CD4-positive, alpha-beta T cell treated with Interleukin-10 for 1 hour (primary cell): ENCODE measurements at places on chromosomes 3 and 15.

GRCh38 chr15:40130799-40131502 is 22.3 kb upstream of the BMF start:
- no peak for DNase-seq

DNA sequence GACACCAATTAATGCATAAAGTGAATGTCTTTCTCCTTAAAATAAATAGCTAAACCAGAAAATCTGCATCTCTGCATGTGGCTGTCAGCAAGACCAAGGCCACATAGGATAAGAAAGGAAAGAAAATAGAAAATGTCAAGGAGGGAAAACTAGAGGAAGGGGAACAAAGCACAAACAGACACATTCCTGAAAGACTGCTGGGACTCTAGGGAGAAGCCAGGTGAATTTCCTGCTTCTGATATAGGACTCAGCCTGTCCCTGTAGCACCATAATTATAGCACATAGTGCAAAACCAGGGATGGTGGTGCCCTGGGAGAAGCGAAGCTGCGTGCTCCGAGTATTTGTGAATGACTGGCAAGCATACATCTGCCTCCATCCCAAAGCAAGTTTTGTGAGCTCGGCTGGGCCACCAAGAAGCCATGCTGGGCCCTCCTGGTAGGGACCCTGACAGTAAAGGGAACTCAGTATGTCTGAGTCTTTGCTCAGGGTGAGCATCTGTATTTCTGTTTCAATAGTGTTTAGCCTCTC is 14.2 kb downstream of the FSTL1 start:
- no peak for DNase-seq

DNA sequence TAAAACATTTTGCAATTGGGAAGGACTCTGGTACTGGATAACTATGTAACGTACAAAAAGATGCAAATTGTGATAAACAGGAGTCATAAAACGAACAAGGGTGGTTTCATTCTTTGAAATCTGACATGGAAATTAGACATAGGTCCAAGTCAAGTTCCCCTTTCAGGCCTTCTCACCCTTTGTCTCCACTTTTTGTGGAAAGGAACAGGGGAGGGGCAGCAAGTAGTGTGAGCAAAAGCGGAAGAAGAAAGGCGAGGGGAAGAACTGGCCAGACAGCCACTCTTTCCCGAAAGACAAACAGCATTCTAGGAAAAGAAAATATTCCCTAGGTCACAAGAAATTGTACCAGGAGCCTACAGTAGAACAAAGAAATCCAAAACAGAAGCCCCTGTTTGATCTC is 52.6 kb downstream of the MCF2L2 start:
- DNase-seq, result peak; percentile 21

DNA sequence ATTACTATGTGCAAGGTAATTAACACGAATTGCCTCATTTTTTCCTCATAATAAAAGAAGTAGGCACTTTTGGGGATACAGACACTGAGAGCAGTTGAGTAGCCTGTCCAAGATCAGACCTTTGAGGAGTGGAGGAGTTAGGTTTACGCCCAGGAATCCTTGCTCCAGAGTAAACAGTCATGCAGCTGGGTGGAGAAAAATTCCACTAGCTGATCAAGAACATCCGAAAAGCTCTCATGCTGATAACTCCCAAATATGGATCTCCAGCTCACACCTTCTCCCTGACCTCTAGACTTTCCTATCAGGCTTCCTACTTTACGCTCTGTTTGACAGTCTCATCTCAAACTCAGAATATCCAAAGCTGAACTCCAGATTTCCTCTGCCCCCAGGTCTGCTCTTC is 53.3 kb downstream of the ST6GAL1 start:
- DNase-seq, result no peak

DNA sequence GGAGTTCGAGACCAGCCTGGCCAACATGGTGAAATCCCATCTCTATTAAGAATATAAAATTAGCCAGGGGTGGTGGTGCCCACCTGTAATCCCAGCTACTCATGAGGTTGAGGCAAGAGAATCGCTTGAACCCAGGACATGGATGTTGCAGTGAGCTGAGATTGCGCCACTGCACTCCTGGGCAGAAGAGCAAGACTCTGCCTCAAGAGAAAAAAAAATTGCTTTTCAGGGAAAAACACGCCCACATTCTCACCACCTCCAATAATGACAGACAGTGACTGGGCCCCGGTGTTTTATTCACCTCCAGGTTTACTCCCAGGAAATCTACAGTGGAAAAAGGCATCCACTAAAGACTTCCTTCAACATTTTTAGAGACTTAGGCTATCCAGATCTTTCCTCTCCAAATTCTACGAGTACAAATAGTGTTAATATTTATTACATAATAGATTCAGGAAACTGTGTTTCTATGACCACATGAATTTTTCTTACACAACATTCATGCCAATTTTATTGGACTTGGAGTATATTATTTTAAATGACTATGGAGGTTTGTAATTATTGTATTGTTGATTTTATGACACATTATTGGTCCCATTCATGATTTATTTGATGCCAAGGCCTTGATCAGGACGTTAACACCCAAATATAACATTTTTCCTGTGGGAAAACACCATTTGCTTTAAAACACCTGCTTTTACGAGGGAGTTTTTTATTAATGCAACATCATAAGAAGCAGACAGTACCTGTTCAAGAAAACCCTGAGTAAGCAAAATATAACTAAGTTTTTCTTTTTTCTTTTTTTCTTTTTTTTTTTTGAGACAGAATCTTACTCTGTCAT is 26.6 kb downstream of the IGF2BP2 start:
- no peak for DNase-seq

DNA sequence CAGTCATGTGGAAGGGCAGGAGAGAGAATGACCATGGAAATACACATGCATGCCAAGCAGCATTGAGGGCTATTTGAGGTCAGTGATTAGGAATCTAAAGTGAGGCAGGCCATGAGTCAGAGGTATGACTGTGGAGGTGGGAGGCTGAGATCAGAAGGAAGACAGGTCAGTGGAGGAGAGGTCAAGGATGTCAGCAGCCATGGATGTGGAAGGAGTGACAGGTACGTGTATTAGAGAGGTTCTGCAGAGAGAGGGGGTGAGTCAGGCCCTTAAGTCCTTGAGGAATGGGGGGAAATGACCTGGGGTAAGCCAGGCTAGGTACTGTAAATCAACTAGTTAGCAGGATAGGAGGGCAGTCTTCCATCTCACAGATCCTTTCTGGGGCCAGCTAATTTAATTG is 166.6 kb downstream of the ANO10 start:
- no peak for DNase-seq

GRCh38 chr3:29695643-29696198 is 414.9 kb downstream of the RBMS3 start:
- DNase-seq, result no peak

DNA sequence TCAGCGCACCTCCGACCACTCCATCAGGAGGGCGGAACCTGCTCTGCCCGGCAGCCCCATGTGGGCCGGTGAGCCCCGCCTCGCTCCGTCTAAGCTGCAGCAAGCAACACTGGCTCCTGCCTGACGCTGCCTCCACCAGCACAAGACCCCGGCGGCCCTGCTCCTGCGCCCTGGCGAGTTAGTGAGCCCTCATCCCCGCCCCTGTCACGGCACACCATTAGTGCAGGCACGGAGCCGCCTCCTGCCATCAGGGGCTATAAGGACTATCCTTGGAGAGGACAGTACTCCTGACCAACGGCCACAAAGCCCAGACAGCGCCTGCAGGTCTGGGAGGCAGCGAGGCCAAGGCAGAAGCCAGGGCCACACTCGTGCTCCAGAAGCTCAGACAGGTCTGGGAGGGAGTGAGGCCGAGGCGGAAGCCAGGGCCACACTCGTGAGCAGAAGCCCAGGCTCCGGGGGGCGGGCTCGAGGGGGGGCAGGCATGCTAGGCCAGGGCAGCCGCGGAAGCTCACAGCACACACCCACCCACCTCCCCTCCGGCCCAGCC is 39.4 kb downstream of the TNK2 start:
- DNase-seq, result no peak

DNA sequence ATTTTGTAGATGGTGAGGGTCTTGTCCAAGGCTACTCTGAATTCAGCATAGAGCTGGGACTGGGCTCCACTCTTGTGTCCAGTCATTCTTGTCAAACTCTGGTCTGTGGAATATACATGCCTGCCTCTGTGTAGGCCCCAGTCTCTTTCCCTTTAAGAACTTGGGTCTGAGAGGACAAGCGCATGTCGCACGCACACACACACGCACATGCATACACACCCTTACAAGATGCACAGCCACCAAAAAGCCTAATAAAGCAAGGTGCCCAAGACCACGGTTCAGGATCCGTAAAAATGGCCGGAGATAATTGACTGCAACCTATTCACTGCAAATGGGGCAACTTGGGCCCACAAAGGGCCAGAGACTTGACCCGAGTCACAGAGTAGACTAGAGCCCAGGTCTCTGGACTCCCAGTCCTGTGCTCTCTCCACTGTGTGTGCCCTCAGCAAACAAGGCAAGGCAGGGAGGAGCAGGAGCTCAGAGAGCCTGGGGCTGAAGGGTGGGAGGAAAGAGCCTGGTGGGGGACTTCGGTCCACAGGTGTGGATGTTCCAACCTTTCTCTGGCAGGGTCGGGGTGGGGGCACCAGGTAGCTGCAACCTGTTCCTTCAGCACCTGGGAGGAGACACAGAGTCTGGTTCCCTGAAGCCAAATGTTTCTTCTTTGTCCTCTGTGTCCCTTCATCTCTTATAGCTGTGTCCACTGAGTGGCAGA is 914 bp upstream of the PAQR5 start:
- no peak for DNase-seq

GRCh38 chr3:39754549-39754948 is 54.9 kb upstream of the MYRIP start:
- no peak for DNase-seq

- no peak for DNase-seq
These were observed 7.4 kb upstream of the FGF7 start for GRCh38 chr15:49415638-49416037.

DNA sequence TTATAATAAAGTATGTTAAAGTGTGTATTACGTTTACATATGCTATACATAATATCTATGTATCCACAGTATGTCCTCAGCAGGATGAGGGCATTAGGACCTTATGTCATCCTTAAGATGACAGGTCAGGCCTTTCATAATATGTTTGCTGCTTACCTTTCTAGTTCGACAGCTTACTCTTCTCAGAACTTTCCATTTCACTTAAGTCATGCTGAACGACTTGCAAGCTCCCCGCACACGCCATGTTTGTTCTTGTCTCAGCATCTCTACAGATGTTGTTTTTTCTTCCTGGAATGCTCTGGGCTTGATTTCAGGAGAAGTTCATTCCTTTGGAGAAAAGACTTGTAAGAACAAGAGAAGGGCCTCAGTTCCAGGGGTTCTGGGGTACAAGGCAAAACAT is 36.0 kb upstream of the PPARG start:
- DNase-seq, result no peak

DNA sequence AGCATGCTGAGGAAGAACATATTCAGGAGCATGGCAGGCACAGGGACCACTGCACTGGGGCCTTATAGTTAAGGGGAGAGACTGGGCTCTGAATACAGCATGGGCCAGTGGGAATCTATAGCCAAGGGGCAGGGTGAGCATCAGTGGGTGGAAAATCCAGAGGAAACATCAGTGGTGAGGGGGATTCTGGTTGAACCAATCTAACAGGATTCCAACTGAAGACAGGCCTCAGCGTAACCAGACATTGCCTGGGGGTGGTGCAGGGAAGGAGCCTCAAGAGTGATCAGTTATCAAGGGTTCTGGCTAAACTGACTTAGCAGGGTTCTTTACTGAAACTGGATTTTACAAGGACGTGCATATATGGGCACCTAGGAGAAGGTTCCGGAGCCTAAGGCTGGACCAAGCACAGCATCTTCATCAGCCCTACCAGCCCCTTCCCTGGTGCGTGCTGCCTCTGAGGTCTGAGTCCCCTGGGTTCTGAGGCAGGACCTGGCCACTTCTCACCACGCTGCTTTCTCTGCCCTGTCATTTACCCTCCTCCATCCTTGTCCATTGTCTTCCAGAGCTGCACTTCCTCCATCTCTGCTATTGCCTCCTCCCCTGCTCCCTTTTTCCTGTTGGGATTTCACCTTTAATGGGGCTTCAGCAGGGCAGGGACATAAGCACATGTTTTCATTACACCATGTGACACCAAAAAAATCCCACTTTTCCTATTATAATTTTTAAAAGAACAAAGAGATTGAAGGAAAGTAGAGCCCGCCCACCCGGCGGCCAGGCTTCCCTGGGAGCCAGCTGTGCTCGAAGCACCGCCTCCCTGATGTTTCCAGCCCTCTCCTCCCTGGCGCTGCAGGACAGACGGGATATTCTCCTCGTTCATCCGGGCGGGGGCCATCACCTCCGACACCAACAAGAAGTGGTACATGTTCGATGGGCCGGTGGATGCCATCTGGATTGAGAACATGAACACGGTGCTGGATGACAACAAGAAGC is 52.1 kb downstream of the DNAH1 start:
- DNase-seq, result no peak
